ENCODE measurements at places on chromosomes 2 and 18.

DNA sequence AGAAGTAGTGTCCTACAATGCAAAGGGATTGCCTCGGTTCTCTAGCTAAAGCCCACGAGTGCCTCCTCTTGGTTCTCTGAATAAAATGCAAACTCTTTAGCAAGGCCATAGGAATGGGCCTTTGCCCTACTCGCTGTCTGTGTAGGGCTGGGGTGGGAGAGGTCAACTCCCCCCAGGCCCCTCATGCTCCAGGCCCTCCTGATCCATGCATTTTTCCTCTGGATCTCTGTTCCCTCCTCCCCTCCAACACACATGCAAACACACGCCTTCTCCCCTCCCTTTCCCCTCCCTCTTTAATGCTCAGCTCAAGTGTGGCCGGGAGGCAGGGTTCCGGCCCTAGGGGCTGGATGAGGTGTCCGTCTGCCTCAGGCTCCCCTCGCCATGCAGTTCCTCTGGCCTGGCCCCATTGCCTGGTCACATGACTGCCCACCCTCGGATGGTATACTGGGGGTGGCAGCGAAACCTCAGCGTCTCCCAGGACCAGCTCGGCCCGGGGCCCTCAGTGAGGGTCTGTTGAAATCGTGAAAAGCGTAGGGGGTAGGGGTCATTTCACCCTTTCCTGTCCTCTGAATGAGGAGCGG, 14.9 kb upstream of the KLF11 start:
- no peak for DNase-seq

GRCh38 chr2:231068525-231069222, 12.0 kb downstream of the PSMD1 start:
- DNase-seq, result no peak

GRCh38 chr2:70368545-70368944, 66.7 kb upstream of the FAM136A start:
- DNase-seq, result no peak

GRCh38 chr2:201779901-201780673, 646 bp downstream of the ALS2 start:
- peak; percentile 26 for DNase-seq

GRCh38 chr2:177281400-177282180, 17.1 kb upstream of the NFE2L2 start:
- DNase-seq, result no peak

All from T1000 (cell line).